Stimulated activated naive CD4-positive, alpha-beta T cell (primary cell): ENCODE measurements at places on chromosomes 6 and 20.

DNA sequence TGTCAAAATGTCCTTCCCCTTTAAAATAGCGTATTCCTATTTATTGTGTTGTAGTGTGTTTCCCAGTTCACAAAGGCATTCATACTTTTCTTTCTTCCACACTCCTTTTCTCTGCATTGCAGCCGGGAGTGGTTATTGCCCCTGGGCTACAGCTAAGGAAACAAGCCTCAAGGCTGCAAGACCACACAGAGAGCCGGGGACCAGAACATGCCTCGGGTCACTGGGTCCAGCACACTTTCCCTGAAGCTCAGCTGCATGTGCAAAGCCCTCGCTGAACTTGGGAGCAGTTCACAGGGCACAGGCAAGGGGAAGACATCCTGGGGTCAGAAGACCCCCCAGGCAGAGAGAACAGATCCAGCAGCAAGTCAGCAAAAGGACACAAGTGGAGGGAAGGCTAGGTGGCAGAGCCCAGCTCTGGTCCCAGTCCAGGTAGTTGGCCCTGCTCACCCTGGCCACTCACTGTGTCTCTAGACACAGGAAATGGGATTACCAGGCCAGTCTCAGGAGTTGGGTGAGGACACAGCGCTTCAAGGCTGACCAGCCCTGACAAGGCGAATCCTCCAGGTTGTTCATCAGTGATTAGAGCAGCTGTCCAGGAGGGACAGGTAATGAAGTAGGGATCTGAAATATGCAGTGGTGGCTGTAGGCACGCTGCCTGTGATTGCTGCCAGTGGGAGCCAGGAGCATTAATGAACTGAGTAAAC is 118.2 kb downstream of the CD83 start:
- DNase-seq, result no peak

DNA sequence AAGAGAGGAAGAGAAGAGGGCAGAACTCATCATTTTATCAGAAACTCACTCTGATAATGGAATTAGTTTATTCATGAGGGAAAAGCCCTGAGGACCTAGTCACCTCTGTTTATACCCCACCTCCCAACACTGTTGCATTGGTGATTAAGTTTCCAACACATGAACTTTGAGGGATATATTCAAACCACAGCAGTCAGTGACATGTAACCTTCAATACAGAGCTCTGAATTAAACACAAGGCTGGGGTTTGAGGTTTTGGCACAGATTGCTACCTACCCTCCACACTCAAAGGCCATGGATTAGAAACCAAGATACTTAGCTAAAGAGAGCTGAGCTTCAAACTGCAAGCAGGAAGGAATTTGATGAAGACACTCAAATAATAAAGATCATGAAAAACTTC is 48.5 kb upstream of the MOCS1 start:
- DNase-seq, result no peak

DNA sequence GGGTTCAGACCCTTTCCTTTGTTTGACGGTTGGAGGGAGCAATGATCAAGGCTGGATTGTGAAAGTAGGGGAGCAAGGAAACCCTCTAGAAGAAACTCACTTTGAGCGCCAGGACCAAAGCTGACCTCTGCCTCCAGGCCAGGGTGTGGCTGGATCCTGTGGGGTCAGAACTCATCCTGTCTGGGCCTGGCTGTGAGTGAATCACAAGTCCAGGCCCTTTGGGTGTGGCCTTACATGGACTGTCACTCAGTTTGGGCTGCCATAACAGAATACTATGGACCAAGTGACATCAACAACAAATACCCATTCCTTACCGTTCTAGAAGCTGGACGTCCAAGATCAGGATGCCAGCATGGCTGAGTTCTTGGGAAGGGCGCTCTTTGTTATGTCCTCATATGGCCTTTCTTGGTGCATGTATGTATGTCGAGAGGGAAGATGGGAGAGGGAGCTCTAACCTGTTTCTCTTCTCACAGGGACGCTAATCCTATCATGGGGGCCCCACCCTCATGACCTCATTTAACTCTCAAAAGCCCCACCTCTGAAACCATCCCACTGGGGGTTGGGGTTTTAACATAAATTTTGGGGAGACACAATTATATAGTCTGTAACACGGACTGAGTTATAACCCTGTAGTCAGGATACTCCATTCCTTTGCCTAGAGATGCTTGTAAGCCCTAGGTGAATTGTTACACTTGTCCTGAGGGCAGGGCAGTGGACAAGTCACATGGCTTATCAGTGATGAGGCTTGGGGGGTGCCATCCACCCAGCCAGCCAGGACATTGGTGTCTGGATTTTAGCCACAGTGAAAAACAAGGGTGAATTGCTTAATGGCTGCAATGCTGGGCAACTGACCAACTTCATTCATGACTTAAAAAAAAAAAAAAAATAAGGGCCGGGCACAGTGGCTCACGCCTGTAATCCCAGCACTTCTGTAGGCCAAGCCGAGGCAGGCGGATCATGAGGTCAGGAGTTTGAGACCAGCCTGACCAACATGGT is 80.0 kb downstream of the TRMT11 start:
- no peak for DNase-seq

DNA sequence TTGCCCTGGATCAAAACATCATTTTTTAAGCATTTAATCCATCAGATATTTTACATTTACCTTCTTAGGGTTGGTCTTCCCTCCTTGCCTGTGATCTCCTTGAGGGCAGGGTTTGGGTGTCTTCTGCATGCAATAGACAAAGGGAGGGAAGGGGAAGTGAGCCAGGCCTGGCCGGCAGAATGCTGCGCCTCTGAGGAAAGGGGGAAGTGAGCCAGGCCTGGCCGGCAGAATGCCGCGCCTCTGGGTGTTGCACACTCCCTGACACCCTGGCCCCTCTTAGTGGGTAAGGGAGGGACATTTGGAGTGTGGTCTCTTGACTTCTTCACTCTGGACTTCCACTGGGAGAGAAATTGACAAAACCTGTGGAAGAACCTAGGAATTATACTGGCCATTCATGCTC is 12.4 kb downstream of the PSMF1 start:
- no peak for DNase-seq

DNA sequence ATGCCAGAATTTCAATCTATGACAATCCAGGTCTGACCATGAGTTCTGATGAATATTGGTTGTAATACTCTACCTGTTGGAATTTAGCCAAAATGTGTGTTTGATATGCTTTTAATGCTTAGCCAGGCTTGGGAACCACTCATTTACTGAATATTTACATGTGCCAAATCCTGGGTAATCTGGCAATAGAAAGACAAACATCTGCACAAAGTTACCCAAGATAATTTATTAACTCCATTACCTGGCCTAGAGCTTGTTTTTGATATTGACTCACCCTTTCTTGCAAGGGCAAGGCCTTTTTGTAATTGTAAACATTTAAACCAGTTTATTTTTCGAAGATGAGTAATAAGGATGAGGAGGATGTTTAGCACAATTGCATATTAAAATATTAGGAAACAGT is 13.5 kb upstream of the CD2AP start:
- DNase-seq, result no peak

DNA sequence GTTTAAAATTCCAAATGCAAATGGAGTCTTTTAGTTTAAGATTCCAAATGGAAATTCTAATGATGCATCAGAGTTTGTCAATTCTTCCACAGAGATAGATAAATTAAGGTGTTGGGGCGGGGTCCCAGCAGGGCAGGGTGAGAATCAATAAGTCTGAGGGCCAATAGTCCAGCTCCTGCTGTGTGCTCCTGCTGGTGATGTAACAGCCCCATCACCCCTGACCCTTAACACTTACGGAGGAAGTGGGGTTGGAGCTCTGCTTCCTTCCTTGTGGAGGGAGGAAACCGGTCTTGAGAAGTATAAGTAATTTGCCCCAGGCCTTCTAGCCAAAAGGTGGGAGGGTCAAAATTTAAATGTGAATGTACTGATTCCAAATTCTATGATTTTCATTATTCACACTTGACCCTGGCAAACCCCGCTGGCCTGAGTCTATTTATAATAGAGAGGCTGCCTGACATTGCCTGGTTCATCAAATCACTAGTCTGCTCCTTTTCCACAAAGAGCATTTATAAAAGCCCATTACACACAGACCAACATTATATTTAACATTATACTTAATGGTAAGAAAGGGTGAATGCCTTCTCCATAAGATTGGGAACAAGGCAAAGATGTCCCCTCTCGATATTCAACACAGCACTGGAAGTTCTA is 17.2 kb downstream of the ZBTB2 start:
- no peak for DNase-seq

DNA sequence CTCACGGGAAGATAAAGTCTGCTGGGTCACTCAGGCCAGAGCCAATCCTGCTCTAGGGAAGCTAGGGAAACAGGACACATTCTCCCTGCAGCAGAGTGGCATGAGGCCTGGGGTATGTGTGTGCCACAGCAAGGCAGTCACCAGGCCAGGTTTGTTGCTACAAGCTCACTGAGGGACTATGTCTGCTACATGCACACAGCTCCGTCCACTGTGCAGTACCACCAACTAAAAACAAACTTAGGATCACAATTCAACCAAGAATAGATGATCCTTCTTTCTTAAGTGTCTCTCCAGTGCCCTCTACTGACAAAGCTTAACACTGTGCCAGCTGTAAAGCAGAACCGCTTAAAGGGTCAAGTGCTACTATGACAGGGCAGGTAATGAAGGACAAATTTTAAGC is 192.5 kb downstream of the PTPRK start:
- DNase-seq, result peak; percentile 2

DNA sequence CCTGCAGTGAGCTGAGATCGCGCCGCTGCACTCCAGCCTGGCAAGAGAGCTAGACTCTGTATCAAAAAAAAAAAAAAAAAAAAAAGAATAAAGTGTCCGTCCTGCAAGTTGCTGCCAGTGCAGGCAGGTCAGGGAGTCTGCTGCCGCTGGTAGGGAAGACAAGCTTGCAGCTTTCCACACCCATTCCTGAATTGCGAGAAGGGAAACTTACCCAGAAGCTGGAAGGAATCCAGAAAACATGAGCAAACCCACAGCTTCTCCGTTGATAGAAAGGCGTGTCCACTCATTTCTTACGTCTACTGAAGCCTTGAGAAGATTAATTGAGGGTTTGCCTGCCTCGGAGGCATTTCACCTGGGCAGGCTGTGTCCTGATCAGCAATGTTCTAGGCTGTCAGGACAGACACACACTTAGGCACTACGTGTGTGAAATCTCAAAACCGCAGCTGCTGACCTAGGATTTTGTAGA is 61.6 kb upstream of the DSP start:
- DNase-seq, result no peak

GRCh38 chr6:82894653-82895259 is 170.9 kb downstream of the UBE3D start:
- DNase-seq, result no peak

DNA sequence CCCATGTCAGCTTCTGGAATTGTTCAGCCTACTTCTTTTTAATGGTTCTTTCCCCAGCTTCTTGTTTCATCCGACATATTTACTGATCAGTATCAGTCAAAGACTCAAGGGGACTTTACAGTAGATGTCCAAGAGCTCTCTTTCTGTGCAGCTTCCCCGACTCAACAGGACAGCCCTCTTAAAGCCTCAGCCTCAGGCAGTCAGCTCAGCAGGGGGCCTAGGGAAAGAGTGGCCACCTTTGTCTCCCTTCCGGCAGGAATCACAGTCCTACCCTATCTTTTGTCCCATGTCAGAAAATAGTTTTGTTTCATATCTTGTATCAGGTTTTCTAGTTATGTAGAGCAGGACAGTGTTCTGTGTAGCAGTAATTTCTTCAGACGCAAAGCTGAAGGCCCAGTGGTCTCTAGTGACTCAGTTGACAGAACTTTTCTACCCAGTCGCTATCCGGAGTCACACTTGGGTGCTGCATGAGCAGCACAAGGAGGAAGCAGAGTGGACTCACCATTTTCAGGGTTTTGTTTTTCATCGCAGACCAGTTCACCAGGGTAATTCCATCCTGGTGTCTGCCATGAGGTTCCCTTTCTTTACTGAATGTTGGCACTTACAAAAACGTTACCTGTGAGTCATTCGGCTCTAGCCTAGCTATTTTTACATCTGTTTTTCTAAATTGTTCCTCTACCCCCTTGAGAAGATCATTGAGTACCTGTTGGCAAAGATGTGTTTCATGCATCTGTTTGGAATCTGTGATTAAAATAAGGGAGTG is 47.7 kb downstream of the SPATA2 start:
- no peak for DNase-seq

GRCh38 chr6:45075246-45075645 is 252.9 kb upstream of the RUNX2 start:
- no peak for DNase-seq

- DNase-seq, result no peak
These were observed 34.6 kb downstream of the REPS1 start for GRCh38 chr6:138953451-138953850.
